ENCODE measurements at places on chromosomes 7 and 10.

DNA sequence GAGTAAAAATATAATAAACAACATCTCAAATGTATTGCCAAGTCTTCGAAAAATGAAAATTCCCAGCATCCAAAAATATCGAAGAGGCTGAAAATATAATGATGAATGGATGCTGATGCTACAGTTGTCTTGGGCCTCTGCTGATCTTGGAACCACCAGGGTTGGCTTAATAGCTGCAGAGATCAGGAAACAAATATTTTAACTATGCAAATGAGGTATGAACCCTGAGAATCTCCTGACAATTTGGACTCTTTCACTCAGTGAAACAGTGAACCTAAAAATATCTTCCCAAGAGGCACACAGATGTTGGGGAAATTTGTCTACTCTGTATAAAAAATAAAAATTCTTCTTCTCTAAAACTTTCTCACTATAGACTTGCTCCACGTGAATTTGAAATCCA is 97.7 kb upstream of the EGFR start:
- no peak for DNase-seq

GRCh38 chr10:1057106-1057657 is 997 bp downstream of the WDR37 start:
- no peak for DNase-seq

GRCh38 chr10:132665946-132666704 is 119.8 kb downstream of the NKX6-2 start:
- no peak for DNase-seq

DNA sequence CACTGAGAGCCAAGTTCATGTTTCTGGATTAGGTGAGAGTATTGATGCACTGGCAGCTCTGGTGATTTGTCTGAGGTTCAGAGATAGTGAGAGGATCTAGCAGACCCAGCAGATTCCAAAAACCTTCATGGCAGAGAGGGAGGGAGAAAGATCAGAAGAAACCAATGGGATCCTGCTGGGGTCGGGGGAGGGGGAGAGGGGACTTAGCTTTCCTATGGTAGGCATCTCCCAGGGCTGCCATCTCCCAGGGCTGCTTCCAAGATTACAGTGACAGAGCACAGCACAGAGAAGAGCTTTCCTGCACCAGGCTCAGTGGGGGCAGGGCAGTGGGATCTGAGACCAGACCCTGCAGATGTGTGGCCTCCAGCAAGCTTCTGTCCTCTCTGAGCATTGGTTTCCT is 76.8 kb upstream of the GDF10 start:
- no peak for DNase-seq

- no peak for DNase-seq
Observed at GRCh38 chr10:118394301-118395200, 52.4 kb upstream of the FAM204A start.

DNA sequence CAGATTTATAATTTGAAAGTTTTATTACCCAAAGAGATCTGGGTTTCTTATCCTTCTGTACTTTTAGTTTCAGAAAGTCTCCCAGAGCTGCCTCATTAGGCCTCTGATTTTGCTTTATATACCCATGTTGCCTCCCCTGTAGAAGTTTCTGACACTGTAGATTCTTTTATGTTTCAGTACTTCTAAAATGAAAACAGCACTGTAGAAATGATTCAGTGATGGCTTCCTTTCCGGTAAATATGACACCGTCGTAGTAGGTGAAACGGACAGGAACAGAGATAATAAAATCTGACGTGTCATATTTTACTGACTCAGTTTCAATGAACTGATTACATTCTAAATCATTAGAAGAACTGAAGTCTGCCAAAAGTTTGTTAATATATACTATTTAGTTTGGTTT is 272.7 kb downstream of the TWIST1 start:
- DNase-seq, result no peak

DNA sequence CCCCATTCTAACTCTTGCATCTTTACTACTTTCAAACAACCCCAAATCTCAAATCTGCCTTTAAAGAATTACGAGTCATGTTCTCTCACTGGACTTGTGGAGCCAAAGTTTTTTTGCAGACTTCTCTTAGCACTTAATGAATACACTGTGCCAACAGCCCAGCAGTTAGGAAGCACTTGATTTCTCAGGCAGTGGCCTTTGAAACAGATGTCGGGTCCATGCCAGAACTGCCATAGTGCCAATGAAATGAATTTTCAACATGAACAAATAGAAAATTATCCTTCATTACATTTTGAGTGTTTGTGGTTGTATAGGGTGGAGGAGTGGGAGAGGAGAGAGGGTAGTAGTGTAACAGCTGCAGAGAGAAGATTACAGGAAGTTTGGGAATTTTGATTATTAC is 5.9 kb downstream of the BORCS7 start:
- DNase-seq, result no peak

GRCh38 chr7:43791665-43792064 is 33.2 kb downstream of the BLVRA start:
- no peak for DNase-seq

GRCh38 chr7:144812379-144813283 is 23.2 kb downstream of the TPK1 start:
- no peak for DNase-seq

- DNase-seq, result no peak
Observed at GRCh38 chr7:36723951-36724664, at the start of gene AOAH. Gene AOAH, minus strand, starts transcription at chr7:36724494. Its CDS starts 346 bp downstream, at chr7:36724148.

GRCh38 chr7:96349572-96349971 is 27.7 kb upstream of the SLC25A13 start:
- no peak for DNase-seq

DNA sequence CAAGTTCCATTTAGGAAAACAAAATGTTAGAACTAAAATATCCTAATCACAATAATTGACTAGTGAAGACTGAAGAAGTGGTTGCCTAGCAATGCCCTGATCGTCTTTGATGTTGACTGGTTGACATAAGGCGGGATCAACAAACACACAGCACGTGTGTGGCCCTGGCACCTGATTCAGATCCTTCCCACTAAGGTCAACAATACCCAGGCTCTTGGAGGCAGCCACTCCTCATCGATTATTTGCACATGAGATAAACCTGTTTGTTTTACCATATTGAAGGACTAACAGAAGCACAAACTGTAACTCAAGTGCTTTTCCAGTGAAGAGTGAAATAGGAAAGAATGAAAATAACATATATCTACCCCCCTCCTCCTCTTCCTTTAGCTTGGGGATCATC is 15.6 kb downstream of the FANK1 start:
- no peak for DNase-seq

- no peak for DNase-seq
Observed at GRCh38 chr7:141359262-141359661, 191.9 kb upstream of the AGK start.

DNA sequence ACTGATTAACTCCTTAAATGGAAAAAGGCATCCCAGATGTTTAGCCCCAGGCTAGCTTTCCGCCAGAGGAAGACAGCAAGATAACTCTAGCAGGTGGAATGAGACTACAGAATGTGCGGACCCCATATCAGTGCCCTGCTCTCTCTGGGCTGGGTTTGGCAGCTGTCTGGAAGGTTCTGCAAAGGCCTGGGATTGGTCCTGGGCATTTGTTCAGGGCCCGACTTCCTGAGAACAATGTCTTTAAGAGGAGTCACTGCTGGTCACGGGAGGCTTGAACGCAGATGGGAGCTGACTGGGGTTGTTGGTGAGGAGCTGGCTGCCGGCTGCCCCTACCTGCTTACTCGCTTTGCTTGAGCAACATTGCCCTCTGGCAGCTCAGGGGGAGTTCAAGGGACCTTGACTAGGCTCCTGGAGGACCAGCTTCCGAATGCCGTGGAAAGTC is 130.6 kb upstream of the BTBD16 start:
- DNase-seq, result no peak

DNA sequence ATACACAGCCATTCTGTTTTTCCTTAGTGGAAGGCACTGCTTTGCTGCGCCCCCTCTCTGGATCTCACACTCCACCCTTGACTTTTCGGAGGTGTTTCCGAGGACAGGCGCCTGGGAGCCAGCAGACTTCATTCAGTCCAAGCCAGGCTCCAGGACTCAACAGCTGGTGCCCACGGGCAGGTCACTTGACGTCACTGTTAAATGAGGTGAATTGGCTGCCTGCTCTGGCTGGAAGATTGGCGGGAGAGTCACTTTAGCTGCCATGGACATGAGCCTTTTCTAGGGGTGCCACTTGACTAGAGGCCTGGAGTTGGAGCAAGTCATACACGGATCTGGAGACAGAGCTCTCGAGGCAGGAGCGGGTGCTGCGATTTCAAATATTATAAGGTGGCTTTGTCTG is 3.2 kb downstream of the HTRA1 start:
- DNase-seq, result no peak

DNA sequence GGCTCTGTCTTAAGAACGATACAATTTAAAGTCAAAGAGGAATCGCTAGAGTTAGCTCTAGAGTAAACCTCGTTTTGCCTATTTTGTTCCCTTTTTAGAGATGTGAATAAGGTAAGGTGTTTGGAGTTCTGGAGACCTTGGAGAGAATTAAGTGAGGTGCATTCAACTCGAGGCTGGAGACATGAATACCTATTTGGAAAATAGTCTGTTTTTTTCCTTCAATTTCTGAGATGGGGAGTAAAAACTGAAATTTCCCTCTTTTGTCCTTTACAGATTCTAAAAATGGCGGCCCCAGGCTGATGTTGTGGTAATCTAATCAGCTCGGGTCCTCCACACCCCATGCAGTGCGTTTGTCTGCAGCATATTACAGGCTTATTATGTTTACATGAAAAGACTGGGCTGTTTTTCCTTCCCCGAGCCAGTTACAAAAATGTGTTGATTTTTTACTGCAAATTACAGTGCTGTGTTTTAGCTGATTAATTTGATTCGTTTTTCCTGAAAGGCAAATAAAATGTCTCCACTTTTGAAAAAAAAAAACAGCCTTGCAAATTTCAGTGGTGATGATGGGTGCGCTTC is 1.5 kb downstream of the KMT2E start:
- no peak for DNase-seq

DNA sequence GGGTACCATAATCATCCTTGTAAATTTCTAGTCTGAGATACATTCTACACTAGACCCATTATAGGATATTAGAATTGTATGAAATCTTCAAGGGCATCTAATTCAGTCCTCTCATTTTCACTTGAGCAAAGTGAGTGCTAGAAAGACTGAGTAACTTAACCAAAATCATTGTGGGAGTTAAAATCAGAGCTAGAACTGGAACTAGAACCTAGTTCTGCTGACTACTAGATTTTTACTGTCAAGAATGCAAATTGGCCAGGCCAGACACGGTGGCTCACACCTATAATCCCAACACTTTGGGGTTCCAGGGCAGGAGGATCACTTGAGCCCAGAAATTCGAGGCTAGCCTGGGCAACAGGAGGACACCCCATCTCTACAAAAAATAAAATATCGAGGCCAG is 53.9 kb downstream of the ADD3 start:
- DNase-seq, result no peak

- no peak for DNase-seq
Observed at GRCh38 chr10:95698415-95698814, 4.7 kb upstream of the TCTN3 start.

- DNase-seq, result no peak
Observed at GRCh38 chr7:80614851-80615271, 23.6 kb upstream of the CD36 start.

GRCh38 chr10:78381107-78381506 is 347.4 kb downstream of the RPS24 start:
- no peak for DNase-seq

- DNase-seq, result no peak
Observed at GRCh38 chr10:44045020-44045419, 339.9 kb downstream of the CXCL12 start.

- DNase-seq, result no peak
Observed at GRCh38 chr7:28591725-28592349, 179.5 kb downstream of the CREB5 start.

- DNase-seq, result no peak
Observed at GRCh38 chr7:23604296-23604640, 7.1 kb downstream of the CCDC126 start.

- no peak for DNase-seq
Observed at GRCh38 chr7:11127988-11128387, 154.3 kb downstream of the PHF14 start.

GRCh38 chr7:135239263-135239662 is 5.6 kb downstream of the STRA8 start:
- DNase-seq, result no peak

DNA sequence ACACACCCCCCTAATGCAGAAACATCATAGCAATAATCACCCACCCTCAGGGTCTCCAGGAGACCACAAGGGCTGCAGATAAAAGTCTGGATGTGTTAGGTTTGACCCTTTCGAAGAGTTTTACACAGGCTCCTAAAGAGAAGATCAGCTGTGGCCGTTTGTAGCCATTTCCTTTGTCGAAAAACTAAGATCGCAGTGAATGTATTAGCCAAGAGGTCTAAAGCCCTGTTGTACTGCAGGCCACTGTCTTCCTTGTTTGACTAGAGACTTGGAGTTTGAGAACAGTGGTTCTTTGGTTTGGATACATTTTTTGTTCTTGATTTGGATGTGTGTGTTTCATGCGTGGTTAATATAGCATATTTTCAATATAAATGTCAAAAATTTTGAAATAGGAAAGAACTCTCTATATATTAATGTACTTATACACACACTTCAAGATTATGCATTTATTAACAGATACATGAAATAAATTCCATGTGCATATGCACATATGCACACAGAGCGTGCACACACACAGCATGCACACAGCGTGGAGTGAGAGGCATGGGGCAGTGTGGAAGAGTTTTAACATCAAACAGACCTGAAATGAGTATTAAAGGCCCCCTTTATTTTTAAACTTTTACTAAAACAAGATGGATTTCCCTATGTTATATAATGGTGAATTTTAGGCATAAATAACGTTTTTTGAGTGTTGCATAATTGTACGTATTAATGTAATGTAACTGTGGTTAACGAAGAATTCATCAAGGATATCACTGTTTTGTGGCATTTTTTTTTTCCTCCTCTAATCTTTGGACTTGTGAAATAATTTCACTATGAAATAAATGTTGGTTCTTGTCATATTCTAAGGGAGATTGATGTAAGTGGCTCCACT is 2.2 kb downstream of the IKZF1 start:
- DNase-seq, result no peak

- no peak for DNase-seq
Observed at GRCh38 chr7:21256310-21256877, 171.5 kb upstream of the SP4 start.

- no peak for DNase-seq
Observed at GRCh38 chr7:91039033-91039432, 225.2 kb upstream of the FZD1 start.

GRCh38 chr10:666237-667012 is 23.0 kb downstream of the DIP2C start:
- no peak for DNase-seq

DNA sequence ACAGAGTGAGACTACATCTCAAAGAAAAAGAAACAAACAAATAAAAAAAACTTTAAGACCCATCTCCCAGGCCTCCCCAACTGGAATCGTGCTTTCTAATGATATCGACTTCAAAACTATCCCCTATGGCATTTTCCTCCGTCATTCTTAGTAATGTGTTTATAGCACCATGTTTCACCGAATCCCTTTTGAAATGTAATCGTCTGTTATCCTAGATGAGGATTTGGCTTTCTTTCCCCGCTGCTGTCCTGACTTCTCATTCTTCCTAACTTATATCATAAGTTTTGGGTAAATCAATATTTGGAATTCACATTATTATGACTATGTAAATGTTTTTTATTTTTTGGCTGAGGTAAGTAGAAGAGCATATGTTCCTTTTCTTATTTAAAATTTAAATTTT is 77.2 kb upstream of the ARHGAP21 start:
- no peak for DNase-seq

GRCh38 chr7:94422136-94422535 is 27.4 kb downstream of the COL1A2 start:
- DNase-seq, result no peak

Measured in T47D (cell line).